ENCODE measurements at places on chromosomes 5 and 9.

DNA sequence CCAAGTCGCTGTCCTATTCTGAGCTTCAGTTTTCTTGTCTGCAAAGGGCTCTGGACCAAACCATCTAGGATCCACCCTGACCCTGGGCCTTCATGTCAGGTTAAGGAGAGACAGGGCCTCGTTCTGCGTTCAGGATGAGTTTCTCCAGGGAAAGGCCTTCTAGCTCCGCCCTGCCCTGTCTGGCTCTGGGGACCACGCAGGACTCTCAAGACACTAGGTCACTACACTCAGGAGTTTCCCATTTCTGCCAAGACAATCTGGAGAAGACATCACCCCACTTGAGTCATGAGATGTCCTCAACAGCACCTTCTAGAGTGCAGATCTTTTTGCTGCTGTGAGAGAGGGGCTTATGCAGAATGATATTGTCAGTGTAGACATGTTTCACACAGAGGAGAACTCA lies 53.2 kb upstream of the KCNMB1 start:
- DNase-seq: no peak

- no peak for DNase-seq
Observed at GRCh38 chr9:138016406-138017187, 139.0 kb downstream of the CACNA1B start.

GRCh38 chr9:134855231-134855899 lies 25.2 kb upstream of the FCN2 start:
- no peak for DNase-seq

GRCh38 chr9:4229252-4229651 lies 70.6 kb downstream of the GLIS3 start:
- no peak for DNase-seq

DNA sequence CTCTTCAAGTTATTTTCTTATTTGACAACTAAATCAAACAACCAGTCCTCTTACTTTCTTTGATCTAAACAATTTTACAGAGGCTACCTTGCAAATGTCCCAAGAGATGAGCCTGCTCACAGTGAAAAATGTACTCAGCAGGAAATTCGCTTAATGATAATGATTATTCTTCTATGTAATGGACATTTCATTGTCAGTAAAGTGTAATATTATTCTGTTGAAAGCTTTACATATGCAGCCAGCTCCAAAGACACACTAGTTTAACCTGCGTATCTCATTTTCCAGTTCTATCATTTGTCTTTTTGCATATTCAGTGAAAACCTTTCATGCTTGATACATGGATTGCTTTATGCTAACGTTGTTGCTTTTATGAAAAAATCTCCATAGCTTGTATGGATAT lies 758.7 kb upstream of the ZNF608 start:
- no peak for DNase-seq

- no peak for DNase-seq
Observed at GRCh38 chr9:120869360-120869687, 7.7 kb downstream of the PHF19 start.

DNA sequence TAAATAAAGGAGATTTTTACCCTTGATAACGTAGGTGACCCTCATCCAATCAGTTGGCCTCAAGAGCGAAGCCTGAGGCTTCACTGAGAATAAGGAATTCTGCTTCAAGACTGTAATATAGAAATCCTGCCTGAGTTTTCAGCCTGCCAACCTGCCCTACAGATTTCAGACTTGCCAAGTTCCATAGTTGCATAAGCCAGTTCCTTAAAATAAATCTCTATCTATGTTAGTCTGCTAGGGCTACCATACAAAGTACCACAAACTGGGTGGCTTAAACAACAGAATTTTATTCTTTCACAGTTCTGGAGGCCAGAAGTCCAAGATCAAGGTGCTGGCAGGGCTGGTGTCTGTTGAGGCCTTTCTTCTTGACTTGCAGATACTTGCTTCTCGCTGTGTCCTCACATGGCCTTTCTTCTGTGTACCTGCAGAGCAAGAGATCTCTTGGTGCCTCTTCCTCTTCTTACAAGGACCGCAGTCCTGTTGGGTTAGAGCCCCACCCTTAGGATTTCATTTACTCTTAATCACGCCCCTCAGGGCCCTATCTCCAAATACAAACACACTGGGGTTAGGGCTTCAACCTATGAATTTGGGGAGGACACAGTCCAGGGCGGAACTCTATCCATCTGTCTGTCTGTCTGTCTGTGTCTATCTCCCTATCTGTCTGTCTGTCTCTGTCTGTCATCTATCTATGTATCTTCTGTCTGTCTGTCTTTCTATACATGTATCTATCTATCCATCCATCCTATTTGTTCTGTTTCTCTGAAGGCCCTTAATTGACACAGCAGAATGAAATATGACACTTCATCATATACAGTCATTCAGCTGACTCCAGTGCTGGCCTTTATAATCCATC lies 17.0 kb upstream of the CMBL start:
- no peak for DNase-seq

- DNase-seq: no peak
Observed at GRCh38 chr5:15695215-15695731, 195.3 kb downstream of the FBXL7 start.

All from NCI-H226 (cell line).